HT1080 (cell line): ENCODE measurements at places on chromosomes 12 and 14. TPM values are rescaled to one million over a fixed set of nuclear protein-coding genes. Genes with fewer than 3 reads are reported as not detected.

- DNase-seq = no peak
These were observed 318.5 kb downstream of the ALG10 start for GRCh38 chr12:34340534-34341361.

DNA sequence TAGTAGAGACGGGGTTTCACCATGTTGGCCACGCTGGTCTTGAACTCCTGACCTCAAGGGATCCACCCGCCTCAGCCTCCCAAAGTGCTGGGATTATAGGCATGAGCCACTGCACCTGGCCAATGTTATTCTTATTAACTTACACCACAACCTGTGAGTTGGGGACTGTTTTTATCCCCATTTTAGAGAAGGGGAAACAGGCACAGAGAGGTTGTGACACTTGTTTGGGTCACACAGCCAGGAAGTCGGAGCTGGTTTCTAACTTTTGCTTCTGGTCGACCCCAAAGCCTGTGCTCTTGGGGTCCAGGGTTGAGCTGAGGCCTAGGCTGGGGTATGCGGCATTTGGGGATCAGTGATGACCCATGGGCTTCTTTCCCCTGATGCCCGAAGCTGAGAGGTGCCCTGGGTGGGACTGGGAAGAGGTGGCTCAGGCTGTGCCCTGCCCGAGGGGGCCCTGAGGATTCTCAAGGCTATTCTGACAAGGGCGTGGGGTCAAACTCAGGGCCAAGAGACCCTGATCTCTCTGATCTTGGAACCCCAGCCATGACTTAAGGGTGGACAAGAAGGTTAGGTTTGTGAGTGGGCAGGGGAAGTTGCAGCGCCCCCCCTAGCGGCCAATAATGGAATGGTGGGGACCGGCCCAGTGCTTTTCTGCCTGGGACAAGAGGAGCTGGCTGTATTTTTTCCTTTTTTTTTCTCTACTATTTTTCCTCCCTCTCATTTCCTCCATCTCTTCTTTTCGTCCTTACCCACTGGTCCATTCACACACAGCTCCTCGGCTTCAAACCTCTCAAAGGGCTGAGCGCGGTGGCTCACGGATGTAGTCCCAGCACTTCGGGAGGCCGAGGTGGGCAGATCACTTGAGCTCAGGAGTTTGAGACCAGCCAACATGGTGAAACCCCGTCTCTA is 3.0 kb downstream of the SDSL start:
- peak; percentile 78 for DNase-seq

- DNase-seq = peak; percentile 7
These were observed 43.0 kb downstream of the MAP1LC3B2 start for GRCh38 chr12:116601933-116602810.

GRCh38 chr12:58710901-58711300 is 209.4 kb downstream of the LRIG3 start:
- DNase-seq = no peak

IFT81 gene
- total RNA-seq = 4.4 and 4.9 TPM in 2 replicates

- DNase-seq = no peak
These were observed 37.1 kb downstream of the SOCS2 start for GRCh38 chr12:93609281-93610192.

- no peak for DNase-seq
These were observed 45.0 kb downstream of the LRCOL1 start for GRCh38 chr12:132565365-132565764.

DNA sequence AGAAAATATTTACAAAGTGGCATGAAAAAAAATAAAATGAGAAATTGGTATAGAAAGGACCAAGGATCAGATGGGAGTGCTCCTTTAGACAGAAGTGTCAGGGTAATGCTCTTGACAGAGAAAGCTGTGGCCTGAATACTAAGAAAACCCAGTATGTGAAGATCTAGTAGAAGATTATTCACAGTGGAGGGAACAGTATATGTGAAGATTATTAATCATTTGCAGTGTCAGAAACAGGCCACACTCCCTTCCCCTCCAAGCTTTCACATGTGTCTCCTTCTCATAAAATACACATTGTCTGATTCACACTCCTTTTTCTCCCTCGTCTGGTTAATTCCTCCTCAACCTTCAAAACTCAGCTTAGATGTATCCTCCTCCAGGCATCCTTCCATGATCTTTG is 41.3 kb downstream of the CAPS2 start:
- DNase-seq = no peak

TAS2R9 gene
- total RNA-seq = not detected in 2 replicates

DNA sequence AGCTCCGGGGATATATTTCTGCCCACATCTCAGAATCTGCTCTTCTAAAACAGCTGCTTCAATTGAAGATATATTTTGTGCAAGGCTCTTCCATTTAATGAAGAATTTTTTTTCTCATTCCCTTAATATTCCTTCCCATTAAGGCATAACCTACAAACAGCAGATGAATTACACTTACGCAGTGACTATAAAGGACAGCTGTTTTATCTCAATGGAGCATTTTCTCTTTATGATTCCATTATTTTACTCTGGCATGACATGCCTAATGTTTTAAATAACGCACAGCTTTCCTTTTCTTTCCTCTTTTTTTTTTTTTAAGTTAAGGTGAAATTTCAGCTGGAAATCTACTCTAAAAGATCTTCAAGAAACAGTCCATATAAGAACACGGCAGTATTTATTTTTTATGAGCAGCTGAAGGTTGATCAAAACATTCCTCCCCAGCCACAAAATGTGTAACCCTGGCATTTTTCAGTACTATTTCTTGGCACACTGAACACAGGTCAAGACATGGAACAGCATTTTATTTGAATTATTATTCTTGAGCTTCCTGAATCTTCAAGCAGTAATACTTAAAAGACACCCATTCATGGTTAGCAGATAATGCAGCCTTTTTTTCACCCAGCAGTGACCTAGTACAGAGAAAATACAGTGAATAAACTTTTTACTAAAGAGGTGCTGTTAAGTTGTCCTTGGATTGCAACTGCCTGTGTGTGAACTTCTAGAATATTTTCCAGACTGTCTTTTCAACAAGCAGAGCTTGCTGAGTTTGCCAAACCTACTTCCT is 118.1 kb upstream of the FOXN3 start:
- DNase-seq = no peak

HIF1A gene
- 153 and 176 TPM in 2 replicates for total RNA-seq

DNA sequence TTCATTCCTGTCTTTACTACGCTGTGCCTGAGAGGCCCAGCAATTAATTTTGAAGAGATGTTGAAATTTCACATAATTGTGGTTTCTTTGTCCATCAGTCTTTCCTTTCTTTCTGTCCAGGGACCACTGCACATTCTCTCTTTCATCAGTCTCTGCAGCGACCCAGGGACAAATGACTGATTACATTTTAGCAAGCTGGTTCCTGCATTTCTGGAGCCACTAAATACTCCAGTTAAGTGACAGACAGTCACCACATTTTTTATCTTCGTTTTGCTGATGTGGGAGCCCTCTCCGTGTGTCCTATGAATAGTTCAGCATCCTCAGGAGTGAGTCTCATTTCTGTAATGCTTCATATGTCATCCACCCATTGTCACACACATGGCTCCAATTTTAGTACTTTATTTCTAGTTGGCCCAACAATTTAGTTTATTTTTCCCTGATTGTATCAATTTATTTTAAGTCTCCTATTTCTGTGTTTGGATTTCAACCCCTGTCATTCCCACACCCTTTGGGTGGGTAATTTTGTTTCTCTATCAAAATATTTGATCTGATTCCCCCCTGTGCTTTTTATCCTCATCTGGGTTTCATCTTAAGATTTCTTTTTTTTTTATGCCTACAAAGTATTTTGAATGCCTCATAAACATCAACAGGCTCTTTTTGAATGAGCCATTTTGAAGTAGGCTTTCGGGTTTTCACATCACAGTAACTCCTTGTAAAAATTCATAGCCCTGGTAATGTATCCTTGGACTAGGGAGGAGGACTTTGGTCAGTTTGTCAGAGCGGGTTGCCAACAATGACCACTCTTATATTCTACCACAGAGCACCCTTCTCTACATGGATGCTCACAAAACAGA is 1196.5 kb downstream of the GALC start:
- DNase-seq = no peak

OTX2 gene
- total RNA-seq = not detected in 2 replicates

DNA sequence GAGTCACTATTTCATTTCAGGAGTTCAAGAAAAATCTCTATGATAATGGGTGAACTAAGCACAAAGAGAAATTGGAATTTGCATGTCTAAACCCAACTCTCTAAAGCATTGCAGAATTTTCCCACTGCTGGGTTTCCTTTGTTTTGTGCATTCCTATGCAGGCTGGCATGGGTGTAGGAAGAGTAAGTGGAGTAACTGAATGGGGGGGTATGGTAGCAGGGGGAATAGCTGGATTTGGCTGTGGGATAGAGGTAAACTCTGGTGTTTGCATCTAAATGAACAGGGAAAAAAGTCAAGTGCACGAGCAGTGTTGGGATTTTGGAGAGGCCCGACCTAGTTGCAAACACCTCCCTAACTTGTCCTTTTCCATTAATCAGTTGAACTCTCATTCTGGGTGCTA is 159.1 kb downstream of the ANO4 start:
- DNase-seq = no peak

- peak; percentile 62 for DNase-seq
These were observed 7.1 kb downstream of the PTHLH start for GRCh38 chr12:27965411-27965810.

GRCh38 chr14:59310633-59311032 is 122.2 kb downstream of the DAAM1 start:
- DNase-seq = no peak

WASHC3 gene
- total RNA-seq = 55.2 and 58.4 TPM in 2 replicates

OR4K2 gene
- total RNA-seq = not detected in 2 replicates

- peak; percentile 84 for DNase-seq
These were observed 165.7 kb downstream of the SRGAP1 start for GRCh38 chr12:64010069-64010686.

ASPG gene
- total RNA-seq = not detected in 2 replicates

- no peak for DNase-seq
These were observed 8.2 kb downstream of the ANG start for GRCh38 chr14:20696764-20697163.

DNA sequence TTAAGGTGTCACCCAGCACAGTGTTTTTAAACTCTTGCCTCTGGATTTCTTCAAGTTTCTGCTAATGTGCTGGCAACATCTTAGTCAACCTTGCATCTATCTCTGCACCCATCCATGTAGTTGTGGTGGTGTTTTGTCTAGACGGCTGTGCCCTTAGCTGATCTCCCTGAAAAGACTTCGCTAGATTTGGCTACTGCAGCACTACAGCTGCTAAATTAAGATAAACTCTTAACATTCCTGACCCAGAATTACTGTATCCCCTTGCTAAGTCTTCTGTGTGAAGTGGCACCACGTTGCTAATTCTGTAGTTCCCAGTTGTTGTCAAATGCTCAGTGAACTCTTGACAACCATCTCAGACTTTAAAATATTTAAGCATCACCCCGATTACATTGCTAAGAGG is 66.8 kb downstream of the SRGAP1 start:
- DNase-seq = no peak

GDF3 gene
- total RNA-seq = not detected in 2 replicates

DNA sequence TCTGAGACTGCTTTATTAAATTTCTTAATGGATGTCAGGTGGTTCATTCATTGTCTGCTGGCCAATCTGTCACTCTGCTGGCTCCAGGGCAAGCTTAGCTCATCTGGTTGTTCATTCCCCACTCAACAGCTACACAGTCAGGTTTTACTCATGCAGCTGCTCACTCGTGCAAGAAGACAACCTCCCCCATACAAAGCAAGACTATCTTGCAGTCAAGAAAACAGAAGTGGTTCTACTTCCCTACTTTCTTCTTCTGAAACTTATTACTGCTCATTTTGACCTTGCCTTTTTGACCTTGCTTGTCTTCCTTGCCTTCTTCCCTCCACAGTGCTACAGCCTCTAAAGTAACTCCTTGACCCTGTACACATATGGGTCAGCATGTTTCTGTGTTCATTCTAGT is 277.9 kb downstream of the SSPN start:
- DNase-seq = peak; percentile 6

DNA sequence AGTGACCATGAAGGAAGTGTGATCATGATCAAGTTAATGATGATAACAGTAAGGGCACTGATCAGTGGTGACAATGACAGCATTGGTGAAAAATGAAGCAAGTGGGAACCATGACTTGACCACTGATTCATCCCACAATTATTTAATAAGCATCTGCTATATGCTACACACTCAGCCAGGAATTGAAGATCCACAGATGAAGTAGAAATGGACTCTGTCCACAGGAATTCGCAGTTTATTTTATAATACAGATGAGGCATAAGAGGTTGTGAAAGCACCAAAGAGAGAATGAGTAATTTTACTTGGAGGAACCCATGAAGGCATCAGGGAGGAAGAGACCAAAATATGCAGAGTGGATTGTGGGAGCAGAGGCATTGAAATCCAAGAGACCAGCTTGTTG is 33.8 kb upstream of the SMUG1 start:
- peak; percentile 95 for DNase-seq

KRT6C gene
- not detected in 2 replicates for total RNA-seq

DNA sequence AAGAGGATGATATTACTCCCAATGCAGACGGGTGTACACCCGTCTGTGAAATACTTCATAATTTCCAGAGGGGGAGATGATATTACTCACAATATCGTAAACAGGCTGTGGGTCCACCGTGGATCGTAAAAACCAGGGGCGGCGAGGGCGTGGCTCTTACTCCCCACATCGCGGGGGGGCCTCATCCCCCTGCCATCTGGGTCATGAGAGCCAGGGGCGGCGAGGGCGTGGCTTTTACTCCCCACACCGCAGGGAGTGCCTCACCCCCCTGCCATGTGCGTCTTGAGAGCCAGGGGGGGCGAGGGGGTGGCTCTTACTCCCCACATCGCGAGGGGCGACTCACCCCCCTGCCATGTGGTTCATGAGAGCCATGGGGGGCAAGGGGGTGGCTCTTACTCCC is 86.2 kb upstream of the GNG2 start:
- no peak for DNase-seq

DTX3 gene
- total RNA-seq = 11.3 and 16.7 TPM in 2 replicates

DNA sequence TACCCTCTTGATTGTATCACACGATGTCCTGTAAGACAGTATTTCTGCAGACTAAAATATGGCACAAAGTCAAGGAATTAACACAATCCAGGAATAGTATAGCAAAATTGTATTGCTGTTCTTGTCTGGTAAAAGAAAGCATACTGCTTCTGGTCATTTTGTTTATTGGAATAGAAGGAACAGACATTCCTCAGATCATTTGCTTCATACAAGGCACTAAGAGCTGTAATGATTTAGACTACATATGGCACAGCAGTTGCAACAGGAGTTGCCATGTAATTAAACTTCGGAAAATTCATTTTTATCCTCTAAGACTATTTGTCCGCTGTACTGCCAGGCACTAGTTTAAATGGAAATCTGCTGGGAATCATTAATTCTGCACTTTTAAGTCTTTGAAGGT is 7.6 kb upstream of the KERA start:
- no peak for DNase-seq

KRT71 gene
- total RNA-seq = not detected in 2 replicates

- DNase-seq = no peak
These were observed 384.2 kb downstream of the GRIN2B start for GRCh38 chr12:13597166-13597565.

DNA sequence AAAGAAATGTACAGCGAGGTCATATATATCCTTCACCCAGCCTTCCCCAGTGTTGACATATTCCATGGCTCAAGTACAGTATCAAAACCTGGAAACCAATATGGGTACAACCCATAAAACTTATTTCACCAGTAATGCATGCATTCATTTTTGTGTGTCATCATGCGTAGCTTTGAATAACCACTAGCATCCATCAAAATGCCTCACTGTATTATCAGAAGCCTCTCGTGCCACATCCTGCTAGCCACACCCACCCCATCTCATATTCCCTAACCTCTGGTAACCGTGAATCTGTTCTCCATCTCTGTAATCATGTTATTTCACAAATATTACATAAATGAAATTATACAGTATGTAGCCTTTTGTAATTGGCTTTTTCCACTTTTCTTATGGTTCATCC is 314.3 kb downstream of the RAD51B start:
- no peak for DNase-seq

CNTN1 gene
- 0.08 and 0.20 TPM in 2 replicates for total RNA-seq

GRCh38 chr14:26104717-26105116 is 493.1 kb downstream of the NOVA1 start:
- DNase-seq = no peak
